Dorsolateral prefrontal cortex (tissue), 122 donors: ENCODE measurements at places on chromosomes 1 and 21.

GRCh38 chr1:44786138-44786840 is 1.7 kb downstream of the BEST4 start:
- no peak for DNase-seq

DNA sequence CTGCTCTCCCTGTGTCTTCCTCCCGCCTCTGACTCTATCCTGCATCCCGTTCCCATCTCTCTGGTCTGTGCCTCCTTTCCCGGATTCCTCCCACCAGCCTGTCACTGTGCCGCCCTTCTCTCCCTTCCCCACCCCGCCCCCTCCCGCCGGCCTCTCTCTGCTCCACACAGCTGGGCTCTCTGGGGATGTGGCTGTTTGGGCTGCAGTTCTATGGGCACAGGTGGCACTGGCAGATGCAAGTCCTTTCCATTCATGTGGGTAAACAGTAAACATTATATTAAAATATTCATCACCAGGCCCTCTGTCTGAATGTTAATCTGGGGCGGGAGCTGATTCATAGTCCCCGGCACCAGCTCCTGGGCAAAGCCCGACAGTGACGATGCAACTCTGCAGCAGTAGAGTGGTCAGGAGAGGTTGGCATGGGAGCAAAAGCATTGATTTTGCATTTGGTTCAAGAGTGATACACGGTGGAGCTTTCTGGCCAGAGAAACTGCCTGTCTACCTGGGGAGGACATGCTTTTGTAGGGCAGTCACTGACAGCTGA is 249.3 kb downstream of the TNR start:
- peak; percentile 60 for DNase-seq

DNA sequence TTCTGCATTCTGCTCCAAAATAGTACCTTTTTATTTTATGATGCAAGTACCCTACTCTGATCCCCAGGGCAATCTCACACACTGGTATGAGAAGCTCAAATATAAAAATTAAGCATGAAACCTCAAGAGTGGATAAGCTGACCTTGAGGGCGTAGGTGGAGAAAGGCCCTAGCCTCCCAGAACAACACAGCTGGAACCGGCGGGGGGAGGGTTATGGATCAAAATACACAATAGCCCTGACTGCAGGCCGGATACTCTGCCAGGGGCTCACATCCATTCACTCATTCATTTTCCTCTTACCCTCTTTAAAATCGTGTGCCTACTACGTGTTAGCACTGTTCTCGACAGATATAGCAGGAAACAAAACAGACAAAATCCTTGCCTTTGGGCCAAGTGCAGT is 32.8 kb upstream of the ECE1 start:
- DNase-seq: no peak

DNA sequence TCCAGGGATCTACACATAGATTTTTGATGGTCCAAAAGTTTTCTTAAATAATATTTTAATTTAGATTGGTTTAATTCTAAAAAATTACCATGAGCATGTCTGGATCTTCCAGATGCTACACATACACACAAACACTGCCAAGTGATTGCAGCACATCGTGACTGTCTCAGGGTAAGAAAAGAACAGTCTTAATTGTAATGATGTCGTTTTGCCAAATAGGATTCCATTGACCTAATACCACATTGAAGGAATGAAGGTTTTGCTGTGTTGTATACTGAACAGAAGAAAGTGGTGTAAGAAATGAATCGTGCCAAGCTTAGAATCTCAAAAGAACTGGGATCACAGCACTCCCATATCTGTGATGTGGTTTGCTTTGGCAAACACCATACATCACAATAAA is 633.3 kb upstream of the CAMK1G start:
- DNase-seq: no peak

- DNase-seq: no peak
Observed at GRCh38 chr1:246280551-246280950, 226.5 kb downstream of the SMYD3 start.

DNA sequence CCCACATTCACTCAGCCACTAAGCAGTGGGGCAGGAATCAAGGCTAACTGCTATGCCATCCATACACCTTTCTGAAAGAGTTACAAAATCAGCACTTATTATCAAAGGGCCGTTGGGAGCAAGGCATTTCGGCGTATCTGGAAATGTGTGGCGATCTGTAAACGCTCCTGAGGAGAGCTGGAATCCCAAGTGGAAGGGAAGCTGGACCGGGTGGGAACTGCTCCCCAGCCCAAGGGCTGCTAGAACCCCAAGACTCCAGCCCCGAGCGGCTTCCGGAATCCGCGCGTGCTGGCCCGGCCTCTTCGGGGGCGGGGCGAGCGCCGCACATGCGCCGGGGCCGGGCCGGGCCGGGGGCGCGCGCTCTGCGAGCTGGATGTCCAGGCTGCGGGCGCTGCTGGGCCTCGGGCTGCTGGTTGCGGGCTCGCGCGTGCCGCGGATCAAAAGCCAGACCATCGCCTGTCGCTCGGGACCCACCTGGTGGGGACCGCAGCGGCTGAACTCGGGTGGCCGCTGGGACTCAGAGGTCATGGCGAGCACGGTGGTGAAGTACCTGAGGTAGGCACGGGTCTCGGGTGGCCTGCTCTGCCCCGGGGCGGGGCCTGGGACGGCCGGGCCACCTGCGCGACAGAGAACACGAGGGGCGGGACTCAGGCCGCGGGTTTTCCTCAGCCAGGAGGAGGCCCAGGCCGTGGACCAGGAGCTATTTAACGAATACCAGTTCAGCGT is at the start of gene NAXE:
NAXE (plus strand) TSS at position 345 of the 726 bp plus-strand sequence; CDS start at position 374, 29 bp downstream.
- DNase-seq: peak; percentile 81

GRCh38 chr21:41953249-41953830 is 478 bp downstream of the C2CD2 start:
- no peak for DNase-seq

- DNase-seq: no peak
Observed at GRCh38 chr1:24860841-24861240, 69.2 kb downstream of the RUNX3 start.

DNA sequence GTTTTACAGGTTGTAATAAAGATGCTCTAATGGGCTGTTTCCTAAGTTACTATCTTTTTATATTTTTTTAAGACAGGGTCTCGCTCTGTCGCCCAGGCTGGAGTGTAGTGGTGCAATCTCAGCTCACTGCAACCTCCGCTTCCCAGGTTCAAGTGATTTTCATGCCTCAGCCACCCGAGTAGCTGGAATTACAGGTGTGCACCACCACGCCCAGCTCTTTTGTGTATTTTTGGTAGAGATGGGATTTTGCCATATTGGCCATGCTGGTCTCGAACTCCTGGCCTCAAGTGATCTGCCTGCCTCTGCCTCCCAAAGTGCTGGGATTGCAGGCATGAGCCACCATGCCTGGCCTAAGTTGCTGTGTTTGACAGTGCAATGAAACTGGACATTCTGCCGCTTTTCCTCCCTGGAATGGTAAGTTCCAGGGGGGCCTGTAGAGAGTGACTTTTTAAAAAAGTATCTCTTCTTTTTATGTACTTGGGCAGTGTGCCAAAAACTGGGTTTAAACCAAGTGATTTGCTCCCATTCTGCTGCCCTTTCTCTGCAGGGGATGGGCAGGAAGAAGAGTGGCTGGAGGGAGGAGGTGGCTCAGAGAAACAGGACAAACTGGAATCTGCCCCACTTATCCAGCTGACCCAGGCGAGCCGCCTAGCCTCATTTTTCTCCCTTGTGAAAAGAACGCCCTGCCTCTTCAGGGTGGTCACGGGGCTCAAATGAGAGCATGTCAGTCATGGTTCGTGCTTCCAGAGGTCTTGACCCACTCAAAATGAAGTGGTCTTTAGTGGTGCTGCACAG is 2.3 kb downstream of the SLC37A1 start:
- no peak for DNase-seq

- DNase-seq: no peak
Observed at GRCh38 chr1:230567221-230567575, 75.1 kb upstream of the COG2 start.

GRCh38 chr1:180217006-180217405 is 13.1 kb upstream of the LHX4 start:
- no peak for DNase-seq

GRCh38 chr1:234842726-234843641 is 233.0 kb upstream of the IRF2BP2 start:
- DNase-seq: no peak

GRCh38 chr1:81307786-81308185 is 492.9 kb upstream of the ADGRL2 start:
- no peak for DNase-seq

DNA sequence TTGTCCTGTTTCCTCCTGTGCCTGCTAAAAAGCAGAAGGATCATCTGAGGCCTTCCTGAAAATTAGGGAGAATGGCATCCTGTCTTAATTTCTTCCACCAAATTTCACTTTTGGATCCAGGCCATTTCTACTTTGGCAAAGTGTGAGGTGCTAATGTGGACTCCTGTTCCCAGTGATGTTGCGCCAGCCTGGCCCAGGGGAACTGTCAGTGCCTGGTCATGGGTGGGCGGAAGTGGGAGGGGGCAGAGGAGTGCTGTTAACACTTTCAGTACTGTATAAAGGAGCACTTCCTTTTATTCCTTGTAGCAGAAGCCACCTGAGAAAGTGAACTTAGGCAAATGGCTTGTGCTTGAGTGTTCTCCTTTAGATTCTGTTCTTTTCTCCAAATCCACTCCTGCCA is 19.9 kb downstream of the ELAPOR1 start:
- DNase-seq: no peak

- no peak for DNase-seq
Observed at GRCh38 chr1:218348628-218349071, 3.5 kb downstream of the TGFB2 start.

- DNase-seq: no peak
Observed at GRCh38 chr1:168966217-168966616, 140.3 kb upstream of the ATP1B1 start.

- no peak for DNase-seq
Observed at GRCh38 chr1:19101244-19101643, 108.8 kb downstream of the UBR4 start.

DNA sequence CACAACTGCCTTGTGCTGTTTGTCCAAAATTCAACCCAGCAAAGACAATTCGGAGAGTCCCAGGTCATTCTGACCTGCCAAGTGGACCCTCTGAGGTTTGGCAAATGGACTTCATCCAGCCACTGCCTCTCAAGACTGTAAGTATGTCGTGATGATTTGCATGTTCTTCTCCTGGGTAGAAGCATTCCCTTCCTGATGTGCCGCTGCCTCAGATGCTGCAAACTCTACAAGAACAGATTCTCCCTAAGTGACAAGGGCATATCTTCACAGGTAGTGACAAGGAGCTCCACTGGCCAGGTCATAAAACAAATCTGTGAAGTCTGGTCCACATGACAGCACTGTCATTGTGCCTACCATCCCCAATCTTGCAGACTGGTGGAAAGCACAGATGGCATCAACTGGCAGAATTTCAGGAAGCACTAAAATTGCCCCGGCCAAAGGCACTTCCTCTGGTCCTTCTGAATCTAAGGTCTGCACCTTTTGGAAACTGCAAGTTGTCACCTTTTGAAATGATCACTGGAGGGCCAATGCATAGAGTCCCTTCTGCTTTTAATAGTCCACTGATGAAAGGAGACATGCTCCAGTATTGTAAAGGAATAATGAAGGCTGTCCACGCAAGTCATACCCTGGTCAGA is 27.4 kb downstream of the POFUT2 start:
- DNase-seq: peak; percentile 3

DNA sequence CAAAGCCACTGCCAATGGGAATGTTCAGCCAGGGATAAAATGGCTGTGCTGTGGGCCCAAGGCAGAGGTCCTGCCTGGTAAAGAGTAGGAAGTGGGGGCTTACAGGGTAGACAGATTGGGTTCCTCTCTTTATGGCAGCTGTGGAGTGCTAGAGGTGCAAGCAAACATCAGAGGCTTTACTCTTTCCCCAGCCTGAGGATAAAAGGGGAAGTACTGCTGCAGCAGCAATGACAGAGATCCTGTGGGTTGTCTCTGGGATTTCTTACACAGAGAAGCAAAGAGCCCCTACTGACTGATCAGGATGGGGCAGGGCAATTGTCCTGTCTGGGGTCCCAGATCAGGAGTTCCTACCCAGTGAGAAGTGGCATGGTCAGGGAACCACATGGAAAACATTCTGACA is 54.2 kb downstream of the DRAM2 start:
- no peak for DNase-seq

GRCh38 chr1:216686860-216687766 is 36.1 kb downstream of the ESRRG start:
- no peak for DNase-seq

DNA sequence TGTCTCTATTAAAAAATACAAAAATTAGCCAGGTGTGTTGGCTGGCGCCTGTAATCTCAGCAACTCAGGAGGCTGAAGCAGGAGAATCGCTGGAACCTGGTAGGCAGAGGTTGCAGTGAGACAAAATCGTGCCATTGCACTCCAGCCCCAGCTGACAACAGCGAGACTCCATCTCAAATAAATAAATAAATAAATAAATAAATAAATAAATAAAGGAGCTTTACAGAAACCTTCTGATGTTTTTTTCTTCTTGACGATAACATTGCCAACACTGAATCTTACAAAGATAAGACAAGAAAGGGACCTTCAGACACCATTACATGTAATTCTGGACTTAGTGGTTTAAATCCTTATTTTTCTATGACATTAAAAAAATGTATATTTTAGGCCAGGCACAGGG is 47.8 kb upstream of the LGALS8 start:
- no peak for DNase-seq

DNA sequence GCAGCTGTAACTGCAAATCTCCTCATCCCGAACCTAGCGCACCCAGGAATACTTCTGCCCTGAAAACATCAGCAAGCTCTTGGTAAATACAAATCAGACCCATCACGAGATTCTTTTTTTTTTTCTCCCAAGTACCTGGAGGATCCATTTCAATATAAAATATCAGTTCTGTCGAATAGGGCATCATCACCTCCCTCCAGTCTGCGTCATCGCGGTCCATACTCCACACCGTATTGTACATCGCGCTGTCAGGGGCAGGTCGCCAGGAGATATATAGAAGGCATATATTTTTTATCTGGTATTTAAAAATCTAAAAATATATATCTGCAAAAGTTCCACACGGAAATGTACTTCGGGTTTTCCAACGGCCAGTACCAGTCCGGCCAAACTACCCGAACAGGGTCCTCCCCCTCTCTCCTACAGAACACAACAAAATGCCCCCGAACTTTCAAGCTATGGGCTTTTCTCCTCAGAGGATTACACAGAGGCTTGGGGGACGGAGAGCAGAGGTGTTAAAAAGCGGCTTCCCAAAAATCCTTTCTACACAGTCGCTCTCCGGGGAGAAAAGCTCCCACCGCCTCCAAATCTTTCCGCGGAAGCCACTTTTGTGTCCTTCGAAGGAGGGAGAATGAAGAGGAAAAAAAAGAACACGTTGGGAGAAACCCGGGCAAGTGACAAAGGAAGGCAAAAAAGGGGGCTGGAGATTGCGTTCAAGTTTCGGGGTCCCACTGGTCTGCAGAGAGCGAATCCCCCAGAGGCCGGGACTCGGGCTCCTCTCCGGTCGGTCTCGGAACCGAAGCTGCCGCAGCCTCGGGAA is 509 bp downstream of the PIK3R3 start:
- DNase-seq: peak; percentile 23
